ENCODE measurements at places on chromosomes 4 and X.

- no peak for DNase-seq
These were observed 20.6 kb downstream of the ZNF721 start for GRCh38 chr4:478373-478772.

- DNase-seq = no peak
These were observed 2.0 kb downstream of the C4orf51 start for GRCh38 chr4:145681956-145682355.

GRCh38 chr4:77776182-77777134 lies 42.7 kb downstream of the CNOT6L start:
- DNase-seq = no peak

DNA sequence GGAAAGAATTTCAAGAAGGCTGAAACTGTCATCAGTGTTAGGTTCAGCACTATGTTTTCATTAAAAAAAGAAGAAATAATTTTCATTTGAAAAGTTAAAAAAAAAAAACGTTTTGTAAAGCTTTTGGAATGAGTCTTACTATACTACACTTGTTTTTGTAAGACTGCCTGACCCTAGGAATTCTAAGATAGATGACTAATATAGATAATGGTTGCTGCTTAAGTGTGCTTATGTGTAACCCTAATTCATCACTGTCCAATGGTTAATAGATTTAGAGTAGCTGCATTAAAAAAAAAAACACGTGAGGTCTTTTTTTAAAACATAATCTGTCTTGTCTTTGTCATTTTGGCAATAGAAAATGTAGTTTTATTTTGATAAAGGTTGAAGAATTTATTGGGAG lies 323.2 kb downstream of the IL1RAPL1 start:
- DNase-seq = no peak

GRCh38 chr4:141739636-141740035 lies 103.3 kb downstream of the IL15 start:
- DNase-seq = no peak

GRCh38 chr4:93828332-93828994 lies at the start of gene ATOH1:
ATOH1 (plus strand) TSS chr4:93828753; CDS start chr4:93828927, 174 bp downstream.
- no peak for DNase-seq

DNA sequence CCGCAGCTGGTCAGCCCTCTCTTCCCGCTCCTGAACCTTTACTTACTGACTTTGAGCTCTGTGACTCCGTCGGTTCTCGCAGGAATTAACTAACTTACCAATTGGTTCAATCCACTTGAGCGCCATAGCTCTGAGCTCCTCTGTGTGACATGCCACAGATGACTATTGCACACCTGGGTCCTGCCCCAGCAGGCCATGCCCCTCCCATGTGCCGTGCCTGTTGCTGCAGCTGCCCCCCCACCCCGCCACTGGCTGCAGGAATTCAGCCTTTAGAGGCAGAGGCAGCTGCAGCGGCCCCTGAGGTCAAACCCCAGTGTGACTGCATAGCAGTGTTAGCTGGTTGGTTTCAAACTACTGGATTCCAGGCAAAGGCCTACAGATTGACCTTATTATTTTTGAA lies 70.6 kb downstream of the MTMR1 start:
- no peak for DNase-seq

DNA sequence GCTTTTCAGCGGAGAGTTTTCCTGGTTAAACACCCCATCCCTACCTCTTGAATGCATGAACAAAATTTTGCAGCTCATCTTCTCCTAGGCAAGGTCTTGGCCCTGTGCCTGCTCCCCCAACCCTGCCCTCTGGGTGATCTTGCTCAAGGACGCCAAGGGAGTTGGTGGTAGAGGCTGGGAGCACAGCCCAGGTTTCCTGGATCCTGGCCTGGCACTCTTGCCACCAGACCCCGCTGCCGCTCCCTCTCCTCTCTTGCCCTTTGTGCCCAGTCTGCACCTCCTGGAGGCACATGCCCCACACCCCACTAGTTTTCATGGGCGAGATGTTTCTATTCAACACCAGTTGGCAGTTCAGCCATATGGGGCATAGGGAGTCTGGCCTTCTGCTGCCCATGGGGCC lies 37.3 kb downstream of the TSC22D3 start:
- no peak for DNase-seq

DNA sequence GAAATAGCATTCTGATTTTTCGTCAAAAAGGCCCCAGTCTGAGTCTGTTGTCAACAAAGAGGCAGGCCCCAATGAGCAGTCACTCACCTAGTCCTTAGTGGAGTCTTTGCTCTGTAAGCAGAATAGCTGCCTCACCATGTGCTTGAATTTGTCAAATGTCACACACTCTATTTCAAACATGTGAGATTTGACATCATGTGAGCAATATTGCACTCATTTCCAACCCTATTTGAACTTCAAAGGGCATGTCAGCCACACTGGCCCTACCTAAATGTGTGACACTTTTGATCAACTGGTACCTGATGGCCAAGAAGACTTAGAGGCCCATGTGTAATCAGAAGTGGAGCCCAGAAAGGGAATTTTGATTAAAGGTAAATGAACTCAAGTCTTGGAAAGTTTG lies 59.4 kb upstream of the PLAC1 start:
- no peak for DNase-seq

GRCh38 chrX:134619838-134620237 lies 38.4 kb downstream of the PLAC1 start:
- no peak for DNase-seq

DNA sequence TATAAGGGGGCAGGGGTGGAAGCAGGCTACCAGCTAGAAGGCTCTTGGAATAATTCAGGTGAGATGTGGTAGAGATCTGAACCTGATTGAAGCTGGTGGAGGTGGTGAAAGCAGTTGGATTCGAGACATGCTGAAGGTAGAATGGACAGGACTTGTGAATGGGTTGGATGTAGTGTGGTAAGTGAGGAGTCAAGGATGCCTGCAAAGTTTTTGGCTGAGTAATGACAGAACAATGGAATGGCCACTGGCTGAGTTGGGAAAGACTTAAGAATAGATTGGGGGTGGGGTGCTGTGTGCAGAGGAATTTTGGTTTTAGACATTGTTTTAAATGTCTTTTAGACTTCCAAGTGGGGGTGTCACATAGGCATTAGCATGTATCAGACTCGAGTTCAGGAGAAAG lies 33.5 kb downstream of the HPF1 start:
- DNase-seq = no peak

GRCh38 chr4:70927502-70928137 lies 25.5 kb downstream of the MOB1B start:
- DNase-seq = no peak

- no peak for DNase-seq
These were observed 84.4 kb downstream of the FBXW7 start for GRCh38 chr4:152451496-152451895.

DNA sequence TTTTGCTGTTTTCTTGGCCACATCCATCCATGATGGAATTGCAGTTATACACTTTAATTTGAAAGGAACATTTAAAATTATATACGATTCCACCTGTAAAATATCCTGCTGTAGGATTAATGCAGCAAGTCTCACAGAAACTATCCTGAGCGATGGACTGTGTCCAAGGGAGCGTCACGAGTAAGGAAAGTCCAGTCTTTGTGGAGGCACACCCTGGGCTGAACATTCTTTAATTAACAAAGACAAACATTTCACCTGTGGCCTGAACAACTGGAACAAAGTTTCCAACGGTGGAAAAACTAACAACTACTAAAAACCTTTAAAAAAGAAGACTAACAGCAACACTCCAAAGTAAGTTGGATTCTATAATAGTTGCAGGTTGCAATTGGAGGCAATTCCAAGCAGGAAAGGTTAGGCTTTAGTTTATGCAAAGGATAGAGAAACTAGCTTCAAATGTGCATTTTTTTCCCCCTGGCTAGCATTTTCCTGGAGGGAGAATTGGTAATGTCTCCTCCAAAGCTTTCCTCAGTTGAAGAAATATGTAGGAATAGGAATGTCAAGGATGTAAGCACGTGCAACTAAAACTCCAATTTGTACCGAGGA lies 11.0 kb downstream of the EREG start:
- no peak for DNase-seq

DNA sequence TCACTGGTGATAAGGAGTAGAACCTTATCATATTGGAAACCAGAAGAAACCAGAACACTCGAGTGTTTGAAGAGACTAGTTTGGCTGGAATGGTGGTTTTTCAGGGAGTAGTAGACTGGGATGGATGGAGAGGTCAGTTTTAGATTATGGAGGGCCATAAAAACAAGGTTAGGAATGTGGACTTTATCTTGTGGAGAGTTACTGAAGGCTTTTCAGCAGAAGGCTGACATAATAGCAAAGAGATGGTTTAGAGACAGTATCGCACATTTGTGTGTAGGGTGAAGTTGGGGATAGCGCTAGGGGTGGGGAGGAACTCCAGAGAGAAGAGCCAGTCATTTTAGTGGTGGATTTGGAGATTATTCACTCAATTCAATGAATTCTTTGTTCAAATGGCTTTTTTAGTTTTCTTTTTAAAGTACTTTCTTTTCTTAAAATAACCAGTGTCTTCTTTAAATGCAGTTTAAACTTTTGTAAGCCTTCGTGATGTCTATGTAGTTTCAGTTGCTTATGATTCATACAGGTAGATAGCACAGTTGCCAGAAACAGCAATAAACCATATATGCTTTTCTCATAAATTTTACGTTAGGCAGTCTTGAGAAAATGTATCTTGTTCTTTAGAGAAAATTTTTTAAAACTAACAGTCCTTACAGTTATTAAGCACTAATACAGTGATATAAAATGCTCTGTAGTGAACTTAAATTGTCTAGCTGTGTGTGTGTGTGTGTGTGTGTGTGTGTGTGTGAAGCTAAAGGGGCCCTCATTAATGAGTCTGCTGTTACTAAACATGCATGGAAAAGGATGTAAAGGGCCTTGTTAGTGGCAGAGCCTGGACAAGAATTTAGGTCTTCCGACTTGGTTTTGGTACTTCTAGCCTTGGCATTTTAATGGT lies 3.8 kb downstream of the ARHGAP10 start:
- no peak for DNase-seq

GRCh38 chr4:16029262-16029661 lies 54.6 kb downstream of the PROM1 start:
- no peak for DNase-seq

- DNase-seq = no peak
These were observed 194.6 kb upstream of the C1QTNF7 start for GRCh38 chr4:15233264-15233597.

DNA sequence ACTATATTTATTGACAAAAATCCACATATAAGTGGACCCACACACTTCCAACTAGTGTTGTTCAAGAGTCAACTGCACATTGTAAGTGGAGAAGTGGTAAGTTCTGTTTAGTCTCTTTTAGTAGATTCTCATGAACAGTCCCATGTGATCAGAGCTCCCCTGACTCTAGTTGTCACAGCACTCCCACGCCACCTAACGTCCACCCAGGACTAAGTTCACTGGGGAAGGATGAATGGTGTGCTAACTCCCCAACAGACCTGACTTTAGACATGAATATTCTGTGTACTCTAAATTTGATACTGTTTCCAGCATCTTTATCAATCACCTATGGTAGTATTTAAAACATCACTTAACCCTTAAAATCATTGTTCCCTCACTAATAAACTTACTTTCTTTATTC lies 59.8 kb downstream of the PACRGL start:
- no peak for DNase-seq

- no peak for DNase-seq
These were observed 121.3 kb downstream of the GPR143 start for GRCh38 chrX:9644335-9644734.

All from amygdala (tissue), 56 donors.